T-helper 1 cell (primary cell): ENCODE measurements at places on chromosomes 13 and 19.

DNA sequence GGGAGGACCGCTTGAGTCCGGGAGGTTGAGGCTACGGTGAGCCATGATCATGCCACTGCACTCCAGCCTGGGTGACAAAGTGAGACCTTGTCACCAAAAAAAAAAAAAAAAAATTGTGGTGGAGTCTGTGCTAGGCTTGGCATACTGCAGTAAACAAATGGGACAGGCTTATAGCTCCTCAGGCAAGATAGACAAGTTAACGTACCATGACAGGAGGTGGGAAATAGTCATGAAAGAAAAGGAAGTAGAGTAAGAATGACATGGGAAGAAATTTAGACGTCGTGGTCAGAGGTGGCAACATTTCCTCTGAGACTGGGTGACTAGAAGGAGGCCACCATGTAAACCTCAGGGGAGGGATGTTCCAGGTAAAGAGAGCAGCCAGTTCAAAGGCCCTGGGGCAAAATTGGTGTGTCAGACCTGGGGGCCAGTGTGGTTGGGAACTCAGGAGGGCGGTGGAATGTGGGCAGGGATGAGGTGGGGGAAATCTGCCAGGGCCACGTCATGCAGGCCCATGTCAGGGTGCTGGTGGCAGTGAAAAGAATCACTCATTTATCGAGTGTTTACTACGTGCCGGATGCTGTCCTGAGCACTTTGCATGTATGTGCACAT, 5.6 kb downstream of the SNRPA start:
- no peak for DNase-seq

- no peak for DNase-seq
These were observed 11.6 kb downstream of the WTIP start for GRCh38 chr19:34493038-34493648.

GRCh38 chr13:47908197-47908902, 92.7 kb downstream of the SUCLA2 start:
- DNase-seq: peak; percentile 8

GRCh38 chr19:44574186-44574950, 39.0 kb upstream of the IGSF23 start:
- DNase-seq: no peak

- no peak for DNase-seq
These were observed 26.0 kb downstream of the NAXD start for GRCh38 chr13:110641055-110642015.

- no peak for DNase-seq
These were observed 426.4 kb downstream of the MYO16 start for GRCh38 chr13:109055850-109056249.

- DNase-seq: no peak
These were observed 13.7 kb upstream of the SIGLEC10 start for GRCh38 chr19:51431124-51431523.

- no peak for DNase-seq
These were observed 11.8 kb upstream of the PABPC3 start for GRCh38 chr13:25084096-25084495.

DNA sequence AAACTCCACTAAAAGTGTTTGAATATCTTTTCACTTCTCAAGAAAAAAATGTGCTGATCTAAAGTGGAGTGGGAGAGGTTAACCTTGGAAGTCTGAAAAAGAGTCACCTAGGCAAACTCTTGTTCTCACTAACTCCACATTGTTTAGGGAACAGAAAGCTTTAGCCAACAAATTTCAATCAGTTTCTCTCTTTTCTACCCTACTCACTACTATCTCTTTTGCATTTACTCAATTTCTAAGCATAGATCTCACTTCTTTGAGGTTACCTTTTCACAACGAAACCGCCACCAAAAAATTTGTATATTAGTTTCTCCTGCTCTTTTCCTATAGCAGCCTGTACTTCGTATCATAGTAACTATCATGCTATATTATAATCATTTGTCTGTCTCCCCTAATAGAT, 6.3 kb downstream of the NHLRC3 start:
- DNase-seq: no peak

GRCh38 chr13:99382428-99383133, 75.4 kb upstream of the GPR183 start:
- no peak for DNase-seq

- DNase-seq: no peak
These were observed 6.8 kb upstream of the SPART start for GRCh38 chr13:36353001-36353400.

GRCh38 chr19:4647676-4648644, 8.6 kb downstream of the TNFAIP8L1 start:
- no peak for DNase-seq

- no peak for DNase-seq
These were observed 30.9 kb downstream of the ZNF611 start for GRCh38 chr19:52703917-52704316.

DNA sequence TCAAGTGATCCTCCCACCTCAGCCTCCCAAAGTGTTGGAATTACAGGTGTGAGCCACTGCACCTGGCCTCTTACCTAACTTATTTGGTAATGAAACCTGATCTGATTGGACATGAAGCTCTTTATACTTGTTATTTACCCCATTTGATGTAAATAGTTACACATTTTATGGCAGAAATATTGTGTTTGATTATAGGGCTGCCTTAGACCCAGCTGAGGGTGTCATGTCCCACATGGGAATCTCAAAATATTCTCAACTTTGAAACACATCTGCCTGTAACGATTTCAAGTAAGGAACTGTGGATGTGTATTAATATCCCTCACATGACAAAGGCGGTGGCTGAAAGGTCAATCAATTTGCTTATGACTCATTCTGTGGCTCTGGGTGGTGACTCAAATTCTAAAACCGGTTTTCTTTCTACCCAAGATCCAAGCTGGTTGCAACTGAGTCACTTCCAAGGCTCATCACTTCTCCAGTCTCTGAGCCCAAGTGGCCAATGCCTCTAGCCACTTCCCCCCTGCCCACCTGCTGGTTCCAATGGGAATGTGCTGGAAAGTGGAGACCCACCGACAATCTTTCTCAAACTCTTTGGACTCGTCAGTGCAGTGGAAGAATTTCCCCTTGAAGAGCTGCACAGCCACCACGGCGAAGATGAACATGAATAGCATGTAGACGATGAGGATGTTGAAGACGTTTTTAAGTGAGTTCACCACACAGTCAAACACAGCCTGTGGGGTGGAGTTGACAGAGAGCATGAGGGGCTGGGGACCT, 110.9 kb downstream of the IER2 start:
- DNase-seq: no peak

DNA sequence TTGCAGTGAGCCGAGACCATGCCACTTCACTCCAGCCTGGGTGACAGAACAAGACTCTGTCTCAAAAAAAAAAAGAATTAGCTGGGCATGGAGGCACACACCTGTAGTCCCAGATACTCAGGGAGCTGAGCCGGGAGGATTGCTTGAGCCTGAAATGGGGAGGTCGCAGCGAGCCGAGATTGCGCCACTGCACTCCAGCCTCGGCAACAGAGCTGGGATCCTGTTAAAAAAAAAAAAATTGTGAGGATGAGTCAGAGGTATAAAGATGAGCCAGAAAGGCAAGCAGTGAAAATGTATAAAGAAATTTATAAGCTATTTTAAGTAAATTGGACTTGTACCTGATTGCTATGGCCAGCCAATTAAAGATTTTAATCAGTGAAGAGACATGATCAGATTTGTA, 21.1 kb downstream of the KBTBD6 start:
- no peak for DNase-seq

- no peak for DNase-seq
These were observed 9.9 kb upstream of the PRODH2 start for GRCh38 chr19:35822579-35822978.

- DNase-seq: no peak
These were observed 14.1 kb downstream of the ZNF490 start for GRCh38 chr19:12596485-12596884.

DNA sequence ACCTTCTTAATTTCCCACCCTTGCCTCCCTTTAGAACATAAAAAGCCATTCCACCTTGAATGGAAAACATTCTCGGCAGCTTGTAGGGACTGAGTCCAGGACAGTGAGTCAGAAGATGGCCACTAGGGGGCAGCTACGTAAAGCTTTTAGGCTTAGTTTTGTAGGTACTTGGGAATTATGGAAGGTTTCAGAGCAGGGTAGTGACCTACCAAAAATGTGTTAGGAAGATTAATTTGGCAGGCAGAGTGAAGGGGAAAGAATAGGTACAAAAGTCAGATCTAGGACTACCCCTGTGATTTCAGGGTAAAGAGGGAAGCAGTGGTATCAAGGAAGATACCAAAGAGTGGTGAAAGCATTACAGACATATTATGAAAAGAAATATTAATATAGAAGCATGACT, 198.4 kb downstream of the NDFIP2 start:
- no peak for DNase-seq

DNA sequence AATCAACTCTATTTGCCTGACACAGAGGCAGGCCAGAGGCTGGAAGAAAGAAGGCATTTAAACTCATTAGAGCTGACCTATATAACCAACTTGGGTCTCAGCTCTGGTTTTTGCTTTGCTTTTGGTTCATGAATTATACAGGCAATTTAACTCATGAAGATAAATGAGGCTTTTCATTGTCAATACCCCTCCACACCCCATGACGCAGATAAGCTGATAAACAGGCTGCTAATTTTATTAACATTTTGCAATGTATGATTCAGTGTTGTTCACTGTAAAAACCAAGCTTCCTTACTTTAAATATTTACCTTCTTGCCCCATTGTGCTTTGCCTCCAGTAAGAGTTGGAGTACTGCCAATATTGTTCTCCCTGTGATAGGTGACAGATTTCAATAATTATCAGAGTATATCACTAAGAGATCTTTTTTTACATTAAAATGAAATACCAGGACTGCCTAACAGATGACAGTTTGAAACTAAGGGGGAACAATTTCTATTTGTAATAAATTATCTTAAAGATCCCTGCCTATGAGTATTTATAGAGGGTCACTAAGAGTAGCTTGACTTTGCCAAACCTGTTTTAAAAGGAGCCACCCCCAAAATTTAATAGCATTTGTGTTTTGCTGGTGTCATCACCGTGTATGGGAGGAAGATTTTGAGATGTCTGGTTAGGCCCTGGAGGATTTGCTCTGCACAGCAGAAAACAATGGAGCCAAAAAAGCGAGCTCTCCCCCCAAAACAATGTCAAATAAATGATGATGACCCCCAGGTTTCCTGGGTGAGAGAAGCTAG, 472.7 kb upstream of the NBEA start:
- DNase-seq: no peak

DNA sequence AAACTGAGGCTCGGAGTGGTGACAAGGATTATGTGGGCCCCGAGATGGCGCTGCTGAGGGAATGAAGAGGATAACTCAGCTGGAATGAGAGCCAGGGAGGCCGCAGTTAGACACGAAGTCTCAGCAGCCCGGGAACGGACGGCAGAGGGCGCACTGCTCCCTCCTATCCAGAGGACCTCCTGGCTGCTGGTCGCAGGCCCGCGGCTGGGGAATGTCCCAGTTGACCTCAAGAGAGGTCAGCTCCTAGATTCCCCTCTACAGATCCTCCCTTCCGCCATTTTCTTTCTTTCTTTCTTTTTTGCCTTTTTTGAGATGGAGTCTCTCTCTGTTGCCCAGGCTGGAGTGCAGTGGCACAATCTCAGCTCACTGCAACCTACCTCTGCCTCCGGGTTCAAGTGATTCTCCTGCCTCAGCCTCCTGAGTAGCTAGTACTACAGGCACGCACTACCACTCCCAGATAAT, 24.1 kb upstream of the ASPDH start:
- DNase-seq: peak; percentile 48

DNA sequence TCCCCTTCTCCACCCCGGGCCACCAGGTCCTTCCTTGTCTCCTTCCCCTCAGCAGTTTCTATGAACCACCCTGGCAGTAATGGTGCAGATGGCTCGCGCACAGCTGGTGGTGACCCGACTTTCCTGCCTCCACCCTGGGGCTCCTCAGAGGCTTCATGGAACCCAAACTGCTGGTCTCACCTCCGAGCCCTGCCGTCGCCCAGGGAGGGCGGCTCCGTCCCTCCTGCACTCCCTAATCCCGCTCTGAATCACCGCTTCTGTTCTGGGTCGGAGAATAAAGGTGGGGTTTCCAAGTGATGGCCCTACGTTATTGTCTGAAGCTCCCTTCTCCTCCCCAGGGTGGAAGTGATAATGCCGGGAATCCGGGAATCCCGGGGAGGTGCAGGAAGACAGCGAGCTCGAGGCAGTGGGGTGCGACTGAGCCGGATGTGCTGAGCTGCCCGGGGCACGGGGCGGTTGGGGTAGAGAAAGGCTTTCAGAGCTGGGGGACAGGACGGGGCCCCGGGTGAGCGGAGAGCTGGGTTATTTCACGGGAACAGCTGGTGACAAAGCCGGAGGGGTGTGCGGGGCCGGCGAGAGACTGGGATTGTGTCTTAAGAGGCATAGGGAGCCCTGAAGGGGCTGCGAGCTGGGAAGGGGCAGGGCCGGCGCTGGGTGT, 711 bp downstream of the FUT2 start:
- DNase-seq: no peak

DNA sequence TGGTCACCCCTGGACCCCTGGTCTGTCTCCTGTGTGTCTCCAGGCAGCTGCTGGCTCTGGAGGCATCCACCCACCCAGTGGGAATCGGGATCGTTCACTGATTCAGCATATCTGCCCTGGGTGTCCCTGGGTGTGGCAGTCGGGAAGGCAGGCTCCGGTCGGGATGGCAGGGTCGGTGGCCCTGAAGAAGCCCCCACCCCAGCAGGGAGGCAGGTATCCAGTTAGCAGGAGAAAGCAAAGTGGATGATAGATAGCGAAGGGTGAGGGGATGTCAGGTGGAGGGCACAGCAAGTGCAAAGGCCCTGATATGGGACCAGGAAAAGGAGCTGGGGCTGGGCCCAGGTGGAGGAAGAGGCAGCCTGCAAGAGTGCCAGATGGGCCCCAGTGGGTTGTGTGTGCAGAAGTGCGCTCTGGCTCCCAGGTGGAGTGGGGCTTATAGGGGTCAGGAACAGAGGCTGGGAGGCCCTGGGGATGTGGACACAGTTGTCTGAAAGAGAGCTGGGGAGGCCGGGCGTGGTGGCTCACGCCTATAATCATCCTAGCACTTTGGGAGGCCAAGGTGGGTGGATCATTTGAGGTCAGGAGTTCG, 2.3 kb downstream of the SSBP4 start:
- DNase-seq: no peak

- DNase-seq: no peak
These were observed 1.3 kb upstream of the LAMP1 start for GRCh38 chr13:113295776-113296175.

- no peak for DNase-seq
These were observed 103.9 kb upstream of the CACNA1A start for GRCh38 chr19:13610039-13610691.

GRCh38 chr13:43008596-43008995, 14.8 kb upstream of the DNAJC15 start:
- no peak for DNase-seq

GRCh38 chr19:15448044-15448777, 1.5 kb downstream of the WIZ start:
- no peak for DNase-seq

- DNase-seq: no peak
These were observed 3.1 kb downstream of the TEX29 start for GRCh38 chr13:111323549-111323948.

- no peak for DNase-seq
These were observed 1.1 kb downstream of the ZNF625 start for GRCh38 chr19:12155324-12155860.
